ENCODE measurements at places on chromosomes 3 and 15.
A peak's percentile ranks its signal among the peaks of the same experiment; 100 is the strongest.

GRCh38 chr3:23406601-23407000 is 203.5 kb downstream of the UBE2E2 start:
- DNase-seq, result peak; percentile 40

- no peak for DNase-seq
Measured at GRCh38 chr3:22612927-22613326, 590.2 kb upstream of the UBE2E2 start.

DNA sequence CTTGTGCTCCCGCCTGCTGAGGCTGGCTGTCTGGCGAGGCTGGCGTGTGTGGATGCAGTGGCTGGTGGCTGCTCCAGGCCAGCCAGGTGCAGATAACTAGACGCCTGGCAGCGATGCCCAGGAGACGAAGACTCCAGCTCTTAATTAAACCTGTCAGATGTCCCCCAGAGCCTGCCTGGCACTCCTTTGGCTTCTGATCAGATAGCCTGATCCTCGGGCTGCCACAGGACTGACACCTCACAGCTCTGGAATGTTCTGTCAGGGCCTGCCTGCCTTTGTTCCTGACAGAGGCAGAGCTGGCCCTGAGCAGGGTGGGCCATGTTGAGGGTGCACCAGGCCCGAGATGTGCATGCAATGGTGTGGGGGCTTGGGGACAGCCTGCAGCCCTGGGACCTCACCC is 36.5 kb downstream of the PLXNA1 start:
- DNase-seq, result peak; percentile 52

GRCh38 chr15:46709460-46710083 is 1007.7 kb upstream of the SEMA6D start:
- DNase-seq, result no peak

DNA sequence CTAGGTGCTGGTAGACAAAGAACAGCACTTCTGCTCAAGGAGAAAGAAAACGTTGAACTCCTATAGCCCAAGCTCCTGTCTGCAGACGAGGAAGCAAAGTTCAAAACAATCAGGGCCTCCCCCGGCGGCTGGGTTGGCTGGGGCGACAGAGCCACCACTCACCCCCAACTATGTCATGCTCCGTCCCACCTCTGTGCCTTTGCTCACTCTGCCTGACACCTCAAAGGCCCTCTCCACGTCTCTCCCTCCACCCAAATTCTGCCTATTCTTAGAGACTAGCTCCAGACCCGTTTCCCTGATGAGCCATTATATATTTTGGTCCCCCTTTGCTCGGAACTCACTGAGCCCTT is 304.3 kb downstream of the TLE3 start:
- no peak for DNase-seq

DNA sequence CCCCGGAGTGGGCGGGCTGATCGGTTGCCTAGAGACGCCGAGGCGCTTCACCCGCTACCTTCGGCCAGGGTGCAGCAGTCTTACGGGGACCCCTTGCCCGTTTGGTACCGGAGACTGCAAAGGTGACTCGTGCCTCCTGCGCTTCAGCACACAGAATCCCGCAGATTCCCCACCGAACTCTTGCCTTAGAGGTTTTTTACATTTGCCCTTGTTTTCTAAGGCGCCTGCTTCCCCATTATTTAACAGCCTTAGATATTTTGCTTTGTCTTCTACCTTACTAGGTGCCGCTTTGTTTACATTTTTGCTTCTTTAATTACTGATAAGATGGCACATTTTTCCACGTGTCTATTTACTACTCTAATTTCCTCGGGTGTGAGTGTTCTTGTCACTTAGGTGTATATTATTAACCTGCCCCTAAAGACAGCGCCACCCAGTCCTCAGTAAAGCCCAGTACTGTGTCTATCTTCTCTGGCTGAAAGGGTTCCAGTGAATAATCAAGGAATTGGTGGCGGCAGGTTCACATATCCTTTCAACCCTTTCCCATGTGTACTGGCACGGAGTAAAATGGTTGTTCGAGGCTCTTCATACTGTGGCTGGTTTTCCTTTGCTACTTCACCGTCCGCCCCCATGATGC is 573 bp upstream of the CEP152 start:
- DNase-seq, result no peak

DNA sequence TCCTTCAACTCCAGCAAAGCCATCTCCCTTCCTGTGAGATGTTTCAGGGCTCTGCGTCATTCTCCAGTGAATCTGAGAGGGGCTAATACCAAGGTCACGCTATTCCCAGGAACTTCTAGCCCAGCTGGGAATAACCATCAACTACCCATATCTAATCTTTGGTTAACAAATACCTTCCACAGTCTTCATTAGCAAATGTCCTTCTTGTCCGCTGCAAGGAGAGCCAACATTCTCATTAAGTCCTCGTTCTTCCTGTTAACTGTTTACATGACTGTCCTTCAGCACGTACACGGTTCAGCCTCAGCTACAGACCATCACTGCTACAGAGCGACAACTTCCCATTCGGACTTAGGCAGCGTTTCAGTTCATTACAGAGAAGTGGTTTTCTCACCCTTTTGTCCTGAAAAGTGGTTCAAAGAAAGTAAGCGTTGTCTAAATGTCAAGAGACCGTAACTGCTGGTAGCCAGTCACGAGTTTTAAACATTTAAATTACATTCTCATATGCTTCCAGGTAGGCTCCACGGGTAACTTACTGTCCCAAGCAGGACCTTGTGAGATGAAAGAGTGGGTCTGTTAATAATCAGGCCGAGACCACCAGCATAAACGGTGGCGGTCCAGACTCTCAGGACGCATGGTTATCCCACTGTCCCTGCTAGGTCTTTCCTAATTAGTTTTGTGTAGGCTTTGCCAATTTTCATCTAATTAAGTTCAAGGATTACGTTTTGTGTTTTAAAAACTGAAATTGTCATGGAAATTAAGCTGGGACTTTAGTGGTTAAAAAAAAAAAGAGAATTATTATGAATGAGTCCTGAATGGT is 63.8 kb downstream of the CHSY1 start:
- DNase-seq, result no peak

DNA sequence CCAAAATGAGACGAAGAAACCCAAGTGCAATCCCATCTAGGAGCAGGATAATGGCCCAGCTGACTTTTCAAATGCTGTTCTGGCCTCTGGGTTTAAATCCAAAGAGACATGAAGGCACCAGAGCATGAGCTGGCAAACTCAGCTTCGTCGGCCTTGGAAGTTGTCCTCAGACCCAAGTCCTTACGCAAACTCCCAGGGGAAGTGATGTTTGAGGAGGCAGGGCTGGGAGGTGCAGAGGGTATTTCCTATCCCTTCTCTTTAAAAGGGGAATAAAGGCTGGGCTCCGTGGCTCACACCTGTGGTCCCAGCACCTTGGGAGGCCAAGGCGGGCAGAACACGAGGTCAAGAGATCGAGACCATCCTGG is 68.9 kb upstream of the HERC1 start:
- no peak for DNase-seq

- DNase-seq, result no peak
Measured at GRCh38 chr3:65107174-65107573, 419.4 kb upstream of the ADAMTS9 start.

- DNase-seq, result peak; percentile 64
Measured at GRCh38 chr3:114650808-114651207, 357.0 kb downstream of the TIGIT start.

GRCh38 chr15:84910928-84911623 is 26.6 kb downstream of the SLC28A1 start:
- no peak for DNase-seq

DNA sequence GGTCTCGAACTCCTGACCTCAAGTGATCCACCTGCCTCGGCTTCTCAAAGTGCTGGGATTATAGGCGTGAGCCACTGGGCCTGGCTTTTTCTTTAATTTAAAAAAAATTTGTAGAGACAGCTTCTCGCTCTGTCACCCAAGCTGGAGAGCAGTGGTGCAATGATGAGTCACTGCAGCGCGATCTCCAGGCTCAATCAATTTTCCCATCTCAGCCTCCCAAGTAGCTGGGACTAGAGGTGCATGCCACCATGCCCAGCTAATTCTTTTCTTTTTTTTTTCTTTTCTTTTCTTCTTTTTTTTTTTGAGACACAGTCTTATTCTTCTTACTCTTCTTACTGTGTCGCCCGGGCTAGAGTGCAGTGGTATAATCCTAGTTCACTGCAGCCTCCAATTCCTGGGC is 19.8 kb downstream of the TUBGCP4 start:
- DNase-seq, result no peak

DNA sequence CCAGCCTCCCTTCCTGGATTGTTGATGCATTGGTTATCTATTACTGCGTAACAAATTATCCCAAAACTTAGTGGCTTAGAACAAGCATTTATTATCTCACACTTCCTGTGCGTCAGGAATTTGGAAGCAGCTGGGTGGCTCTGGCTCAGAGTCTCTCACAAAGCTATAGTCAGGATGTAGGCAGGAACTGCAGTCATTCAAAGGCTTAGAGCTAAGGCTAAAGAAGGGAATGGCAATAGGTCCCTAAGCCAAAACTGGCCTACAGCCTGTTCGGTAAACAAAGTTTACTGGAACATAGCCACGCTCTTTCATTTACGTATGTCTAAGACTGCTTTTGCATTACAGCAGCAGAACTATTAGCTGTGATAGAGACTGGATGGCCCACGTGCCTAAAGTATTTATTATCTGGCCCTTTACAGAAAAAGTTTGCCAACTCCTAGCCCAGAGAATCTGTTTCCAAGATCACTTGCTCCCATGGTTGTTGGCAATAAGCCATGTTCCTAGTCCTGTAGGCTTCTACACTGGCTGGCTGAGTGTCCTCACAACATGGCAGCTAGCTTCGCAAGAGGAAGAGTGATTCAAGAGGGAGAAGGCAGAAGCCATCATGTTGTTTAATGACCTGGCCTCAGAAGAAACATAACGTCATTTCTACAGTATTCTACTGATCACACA is 132.4 kb downstream of the SNRK start:
- no peak for DNase-seq

- no peak for DNase-seq
Measured at GRCh38 chr3:106176734-106177133, 307.9 kb upstream of the CBLB start.

DNA sequence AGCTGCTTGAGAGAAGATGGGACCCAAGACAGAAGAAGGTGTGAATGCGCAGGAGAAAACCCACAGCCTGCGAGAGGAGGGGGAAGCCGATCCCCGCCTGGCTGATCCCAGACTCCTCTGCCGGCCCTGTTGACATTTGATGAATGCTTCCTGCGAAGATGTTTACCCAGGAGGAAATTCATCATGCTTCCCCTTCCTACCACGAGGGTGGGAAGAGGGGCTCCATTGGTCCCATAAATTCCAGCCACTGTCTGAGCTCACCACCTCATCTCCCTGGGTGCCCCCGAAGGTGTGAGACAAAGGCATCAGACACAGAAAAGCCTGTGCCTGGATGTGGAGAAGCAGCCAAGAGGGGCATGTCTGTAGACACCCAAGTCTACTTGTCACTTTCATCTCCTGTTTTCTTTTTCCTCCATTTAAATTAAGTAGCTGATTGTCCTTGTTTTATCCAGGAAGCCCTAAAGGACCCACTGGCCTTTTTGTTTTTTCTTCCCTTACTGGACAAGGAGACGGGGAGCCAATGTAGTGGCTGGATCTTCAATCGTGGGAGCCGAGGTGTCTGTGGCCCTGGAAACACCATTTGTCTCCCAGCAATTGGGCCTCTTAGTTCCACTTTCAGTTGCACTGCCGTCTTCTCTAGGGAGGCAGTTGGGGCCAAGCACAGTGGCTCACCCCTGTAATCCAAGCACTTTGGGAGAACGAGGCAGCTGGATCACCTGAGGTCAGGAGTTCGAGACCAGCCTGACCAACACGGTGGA is 95.3 kb upstream of the HES1 start:
- DNase-seq, result no peak

DNA sequence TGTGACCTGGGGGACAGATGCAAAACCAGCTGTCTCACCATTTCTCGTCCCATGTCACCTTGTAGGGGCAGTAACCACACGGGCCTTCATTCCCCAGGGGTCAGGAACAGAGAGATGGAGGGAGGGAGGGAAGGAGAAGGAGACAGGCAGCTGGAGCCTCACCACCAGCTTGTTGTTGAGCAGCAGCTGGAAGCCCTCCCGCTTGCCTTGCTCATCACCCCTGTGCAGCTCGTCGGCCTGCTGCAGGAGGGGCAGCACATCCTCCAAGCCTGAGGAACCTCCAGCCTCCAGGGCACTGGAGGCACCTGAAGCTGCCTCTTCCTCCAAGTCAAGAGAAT is 10.3 kb downstream of the RMDN3 start:
- DNase-seq, result no peak

DNA sequence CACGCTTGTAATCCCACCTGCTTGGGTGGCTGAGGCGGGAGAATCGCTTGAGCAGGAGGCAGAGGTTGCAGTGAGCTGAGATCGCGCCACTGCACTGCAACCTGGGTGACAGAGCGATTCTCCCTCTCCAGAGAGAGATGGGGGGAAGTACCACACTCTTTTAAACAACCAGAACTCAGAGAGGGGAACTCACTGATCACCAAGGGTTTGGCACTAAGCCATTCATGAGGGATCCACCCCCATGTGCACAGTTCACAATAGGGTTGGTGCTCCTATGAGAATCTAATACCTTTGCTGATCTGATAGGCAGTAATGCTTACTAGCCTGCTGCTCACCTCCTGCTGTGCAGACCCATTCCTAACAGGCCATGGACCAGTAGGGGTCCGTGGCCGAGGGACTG is 51.6 kb downstream of the QTRT2 start:
- no peak for DNase-seq

DNA sequence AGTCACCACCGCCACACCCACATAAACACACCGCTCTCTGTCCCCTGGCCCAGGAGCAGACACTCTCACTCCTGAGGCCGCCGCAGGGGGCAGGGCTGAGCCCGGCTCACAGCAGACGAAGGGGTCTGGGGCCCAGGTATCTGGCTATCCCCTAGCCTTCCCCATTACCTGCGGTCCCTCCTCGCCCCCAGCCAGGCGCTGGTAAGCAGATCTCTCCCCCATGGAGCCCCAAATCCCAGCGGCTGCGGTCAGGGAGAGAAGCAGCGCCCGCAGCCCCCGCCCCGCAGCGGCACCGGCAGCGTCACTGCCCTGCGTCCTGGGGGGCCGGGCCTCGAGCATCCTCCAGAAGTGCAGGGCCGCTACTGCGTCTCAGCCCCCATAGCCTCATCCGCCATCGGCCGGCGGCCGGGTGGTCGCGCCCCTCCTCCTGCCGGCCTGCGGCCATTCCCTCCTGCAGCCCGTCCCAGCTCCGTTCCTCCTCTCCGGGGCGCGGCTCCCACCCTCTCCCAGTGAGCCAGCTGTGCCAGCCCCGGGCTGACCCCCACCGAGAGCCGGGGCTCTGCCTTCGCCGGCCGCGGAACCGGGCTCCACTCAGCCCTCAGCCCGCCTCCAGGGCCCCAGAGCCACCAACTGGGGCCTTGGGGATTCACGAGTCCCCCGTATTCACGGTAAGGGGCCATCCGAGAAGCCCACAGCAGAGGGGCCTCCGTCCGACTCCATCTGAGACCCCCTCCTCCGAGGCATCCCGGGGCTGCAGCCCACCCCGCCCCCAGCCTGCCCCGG is 13.1 kb downstream of the TNK2 start:
- peak; percentile 45 for DNase-seq

- peak; percentile 41 for DNase-seq
Measured at GRCh38 chr15:82986442-82986780, 401 bp downstream of the RAMAC start.

DNA sequence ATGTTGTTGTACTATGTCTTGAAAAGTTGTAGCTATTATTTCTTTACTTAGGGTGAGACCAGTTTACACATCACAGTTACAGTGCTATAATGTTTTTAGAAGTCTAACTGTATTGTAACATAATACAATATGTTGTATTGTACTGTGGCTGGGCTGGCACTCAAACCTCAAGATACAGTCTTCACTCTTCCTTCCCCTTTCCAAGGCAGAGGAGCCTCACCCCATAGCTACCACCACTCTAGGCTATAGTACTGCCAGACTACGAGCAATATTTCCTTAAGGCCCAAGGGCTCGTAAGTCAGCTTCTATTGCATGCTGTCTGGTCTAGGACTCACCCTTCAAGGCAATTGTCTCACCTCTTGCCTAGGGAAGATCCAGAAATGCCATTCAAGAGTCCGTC is 597.7 kb downstream of the OTOL1 start:
- DNase-seq, result no peak

Measured in foreskin keratinocyte (primary cell).